Ascending aorta (tissue), 2 donors: ENCODE measurements at places on chromosomes 1 and 21.
A peak's percentile ranks its signal among the peaks of the same experiment; 100 is the strongest.

DNA sequence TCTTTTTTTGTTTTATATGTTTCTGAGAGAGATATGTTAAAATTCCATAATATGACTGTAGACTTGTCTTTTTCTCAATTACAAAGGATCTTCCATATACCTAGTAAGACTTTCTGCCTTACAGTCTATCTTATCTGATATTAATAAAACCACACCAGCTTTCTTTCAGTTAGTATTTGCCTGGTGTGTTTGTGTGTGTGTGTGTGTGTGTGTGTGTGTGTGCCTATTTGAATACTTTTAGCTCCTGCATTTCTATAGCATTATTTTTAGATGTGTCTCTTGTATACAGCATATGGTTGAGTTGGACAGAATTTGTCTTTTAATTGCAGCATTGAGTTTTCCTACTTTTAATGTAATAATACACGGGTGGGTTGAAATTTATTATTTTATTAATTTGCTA, 27.5 kb downstream of the ST6GALNAC3 start:
- DNase-seq, result no peak

DNA sequence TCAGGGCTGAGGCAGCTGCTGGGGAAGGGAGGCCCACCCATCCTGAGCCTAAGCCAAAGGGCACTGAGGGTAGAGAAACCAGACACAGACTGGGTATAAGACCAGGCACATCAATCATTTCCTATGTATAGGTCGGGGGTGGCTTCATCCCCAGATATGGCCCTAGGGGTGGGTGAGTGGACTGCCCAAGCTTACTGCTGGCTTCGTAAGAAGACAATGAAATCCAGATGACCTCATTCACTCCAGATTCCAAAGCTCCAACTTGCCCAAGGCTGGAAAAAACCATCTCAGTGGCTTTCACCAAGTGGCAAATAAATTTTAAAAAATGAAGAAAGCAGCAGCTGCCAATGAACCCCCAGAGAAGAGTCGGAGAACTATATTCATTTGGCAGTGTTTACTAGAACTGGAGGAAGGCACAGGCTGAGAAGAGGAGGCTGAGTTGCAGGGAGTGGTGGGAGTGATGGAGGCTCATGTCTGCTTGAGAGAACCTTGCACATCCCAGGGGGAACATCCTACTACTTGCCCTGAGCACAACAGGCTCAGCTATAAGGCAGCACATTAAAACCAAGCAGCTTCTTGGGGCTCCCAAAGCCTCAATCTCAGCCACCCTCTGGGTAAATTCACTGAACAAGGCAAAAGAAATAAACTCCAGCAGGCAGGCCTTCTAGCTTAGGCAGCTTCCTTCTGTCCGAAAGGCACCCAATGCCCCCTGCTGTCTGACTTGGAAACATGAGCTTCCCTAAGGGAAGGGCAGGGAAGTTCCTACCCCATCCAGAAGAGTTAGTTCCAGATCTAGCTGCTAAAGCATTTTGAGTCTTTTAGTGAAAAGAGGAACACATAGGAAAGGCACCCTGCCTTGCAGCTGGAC, 14.1 kb downstream of the PEA15 start:
- peak; percentile 73 for DNase-seq

GRCh38 chr1:212975111-212975918, 25.0 kb downstream of the VASH2 start:
- DNase-seq, result no peak

DNA sequence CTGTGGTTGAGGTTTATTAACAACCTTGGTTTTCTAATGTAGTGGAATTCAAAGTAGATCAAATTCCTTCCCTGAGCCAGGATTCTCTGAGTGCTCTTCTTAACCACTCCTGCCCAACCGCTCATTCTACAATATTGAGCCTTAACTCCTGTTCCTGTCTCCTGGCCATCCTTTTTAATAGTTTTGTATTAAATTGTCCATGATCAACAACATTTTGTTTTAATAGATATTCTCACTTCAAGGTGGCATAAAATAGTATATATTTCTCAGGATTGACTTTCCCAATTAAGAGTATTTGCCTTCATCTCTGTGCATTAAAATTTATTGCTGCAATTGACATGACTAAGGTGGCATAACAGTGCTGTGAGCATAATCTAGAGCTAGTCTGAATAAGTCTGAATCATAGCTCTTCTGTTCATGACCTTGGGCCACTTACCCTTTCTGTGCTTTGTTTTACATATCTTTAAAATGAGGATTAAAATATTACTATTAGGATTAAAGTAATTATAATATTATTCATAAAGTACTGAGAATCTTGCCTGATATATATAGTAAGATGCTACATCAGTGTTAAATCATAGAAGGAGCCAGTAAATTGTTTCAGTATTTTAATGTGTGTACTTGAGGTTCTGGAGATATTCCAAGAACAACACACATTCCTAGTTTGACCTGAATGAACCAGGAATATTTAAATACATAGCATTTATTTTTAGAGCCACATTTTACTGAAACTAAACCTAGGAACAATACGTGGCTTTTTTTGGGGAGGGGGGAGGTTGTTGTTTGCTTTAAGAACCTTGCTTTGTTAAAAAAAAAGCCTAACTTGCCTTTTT, 76.4 kb downstream of the ADGRL2 start:
- DNase-seq, result no peak

GRCh38 chr1:7313826-7314225, 457.3 kb upstream of the VAMP3 start:
- DNase-seq, result no peak

- no peak for DNase-seq
Observed at GRCh38 chr1:155223047-155223446, 14.6 kb downstream of the MTX1 start.

- no peak for DNase-seq
Observed at GRCh38 chr1:159581422-159581821, 6.2 kb upstream of the APCS start.

- no peak for DNase-seq
Observed at GRCh38 chr1:90952906-90953305, 68.9 kb downstream of the ZNF644 start.

GRCh38 chr1:160971618-160972056, 17.0 kb upstream of the ITLN2 start:
- DNase-seq, result no peak

- DNase-seq, result no peak
Observed at GRCh38 chr21:41678016-41678923, 88.6 kb downstream of the RIPK4 start.

GRCh38 chr1:216944864-216945510, 221.8 kb upstream of the ESRRG start:
- DNase-seq, result no peak

GRCh38 chr1:10538646-10539355, 64.1 kb downstream of the PEX14 start:
- DNase-seq, result no peak

GRCh38 chr1:90568436-90568835, 148.7 kb downstream of the BARHL2 start:
- DNase-seq, result no peak

GRCh38 chr1:214896921-214897320, 185.6 kb upstream of the KCNK2 start:
- DNase-seq, result no peak

GRCh38 chr1:50651476-50652263, 228.4 kb upstream of the DMRTA2 start:
- DNase-seq, result no peak

DNA sequence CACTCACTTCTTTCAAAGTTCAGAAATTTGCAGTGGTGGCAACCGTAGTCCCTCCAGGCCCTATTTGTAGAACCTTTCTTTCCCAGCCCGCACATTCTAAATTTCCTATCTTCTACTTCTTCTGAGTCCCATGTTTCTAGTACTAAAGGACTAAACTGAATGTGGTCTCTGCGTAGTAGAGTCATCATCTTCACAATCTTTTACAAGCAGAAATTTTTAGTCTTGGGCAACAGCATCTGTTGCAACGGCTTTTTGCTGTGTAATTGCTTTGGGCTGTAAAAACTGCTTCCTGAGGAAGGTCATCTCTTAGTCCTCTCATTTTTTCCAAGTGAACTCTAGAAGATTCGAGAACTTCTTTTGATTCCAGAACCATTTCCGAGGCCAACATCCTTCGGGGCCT, 23.9 kb downstream of the VAV3 start:
- DNase-seq, result peak; percentile 77

GRCh38 chr1:229478852-229479251, 29.3 kb downstream of the NUP133 start:
- no peak for DNase-seq

DNA sequence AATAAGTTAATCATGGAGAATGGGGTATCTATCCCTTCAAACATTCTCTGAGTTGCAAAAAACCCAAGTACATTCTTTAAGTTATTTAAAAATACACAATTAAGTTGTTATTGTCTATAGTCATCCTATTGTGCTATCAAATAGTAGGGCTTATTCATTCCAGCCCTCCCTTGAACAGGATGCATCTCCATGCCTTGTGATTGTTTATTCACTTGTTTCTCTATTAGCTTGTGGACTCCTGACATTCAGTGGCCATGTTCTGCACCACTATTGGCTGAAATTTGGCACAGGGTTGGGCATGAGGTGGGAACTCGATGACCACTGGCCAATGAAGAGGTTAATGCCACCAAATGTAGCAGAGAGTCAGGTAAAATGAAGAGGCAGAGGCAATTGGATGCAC, 272.8 kb downstream of the TNR start:
- no peak for DNase-seq

DNA sequence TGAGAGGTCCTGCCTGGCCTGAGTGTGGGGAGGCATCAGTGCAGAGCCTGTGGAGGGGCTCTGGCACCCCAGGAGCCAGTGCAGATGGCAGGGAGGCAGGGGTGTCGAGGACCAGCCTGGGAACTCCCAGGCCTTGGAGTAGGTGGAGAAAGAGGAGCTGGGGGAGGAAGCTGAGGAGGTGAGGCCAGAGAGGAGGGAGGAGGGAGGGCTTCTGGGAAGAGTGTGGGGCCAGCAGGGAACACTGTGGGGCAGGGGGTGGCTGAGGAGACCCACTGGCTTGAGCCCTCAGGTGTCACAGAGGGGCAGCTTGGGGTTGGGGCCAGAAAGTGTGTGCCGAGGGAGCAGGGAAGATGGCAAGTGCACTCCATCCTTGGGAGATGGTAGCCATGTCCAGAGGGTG, 3.8 kb downstream of the COQ8A start:
- DNase-seq, result peak; percentile 47

- DNase-seq, result no peak
Observed at GRCh38 chr1:18632218-18632588, 1.6 kb downstream of the PAX7 start.

DNA sequence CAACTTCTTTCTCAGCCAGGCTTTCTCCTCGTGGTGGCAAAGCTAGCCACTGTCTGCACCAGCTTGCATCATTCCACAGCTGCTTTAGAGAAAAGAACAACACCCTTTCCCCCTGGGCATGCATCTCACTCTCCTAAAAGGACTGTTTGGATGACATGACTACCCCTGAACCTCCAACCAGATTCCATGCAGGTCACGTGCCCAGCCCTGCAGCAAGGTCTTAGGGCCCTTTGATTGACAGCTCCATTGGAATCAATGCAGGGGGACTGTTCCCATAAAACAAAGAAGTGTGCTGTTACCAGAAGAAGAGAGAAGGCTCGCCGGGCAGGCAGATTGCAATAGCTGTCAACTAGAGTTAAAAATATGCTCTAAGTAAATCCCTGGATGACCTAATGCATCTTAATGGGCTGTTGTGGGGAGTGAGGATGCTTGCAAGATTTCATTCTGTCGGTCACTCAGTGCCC, 24.4 kb downstream of the KCNA2 start:
- peak; percentile 39 for DNase-seq

- DNase-seq, result no peak
Observed at GRCh38 chr1:181151378-181152326, 63.2 kb downstream of the IER5 start.

DNA sequence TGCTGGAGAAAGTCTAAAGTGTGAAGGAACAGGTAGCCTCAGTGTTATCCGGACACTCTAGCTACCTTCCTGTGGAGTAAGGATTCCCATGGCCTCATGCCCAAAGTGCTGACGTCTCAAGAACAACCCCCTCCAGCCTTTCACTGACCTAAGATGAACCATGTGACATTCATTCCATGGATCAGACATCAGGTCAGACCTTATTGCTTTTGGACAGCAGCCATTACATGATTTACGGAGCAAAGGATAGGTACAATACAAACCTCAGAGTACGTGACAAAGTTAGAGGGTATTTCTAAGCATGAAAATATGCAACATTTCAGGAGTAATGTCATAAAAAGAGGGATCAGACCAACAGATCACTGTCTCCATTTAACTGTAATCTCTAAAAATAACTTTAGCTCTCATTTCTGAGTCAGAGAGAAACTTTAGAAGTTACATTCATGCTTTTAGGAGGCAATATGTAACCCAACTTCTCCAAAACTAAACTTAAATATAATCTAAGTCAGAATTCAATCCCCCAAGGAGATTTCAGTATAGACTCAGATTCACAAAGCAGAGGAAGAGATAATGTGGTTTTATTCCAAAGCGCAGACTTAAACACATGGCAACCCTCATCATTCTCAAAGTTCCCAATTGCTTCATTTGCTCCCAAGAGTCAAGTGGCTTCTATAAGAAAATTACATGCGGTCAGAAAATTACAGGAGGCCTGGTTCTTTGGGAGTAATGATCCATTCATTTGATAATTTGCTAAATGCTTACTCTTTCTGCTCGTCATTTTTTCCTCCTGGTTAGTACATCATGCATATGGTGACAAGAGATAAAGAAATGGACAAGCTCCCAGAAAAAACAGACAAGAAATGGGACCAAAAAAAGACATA, 280.4 kb downstream of the SETD4 start:
- DNase-seq, result no peak

- no peak for DNase-seq
Observed at GRCh38 chr1:62774971-62775595, 8.8 kb upstream of the ATG4C start.

DNA sequence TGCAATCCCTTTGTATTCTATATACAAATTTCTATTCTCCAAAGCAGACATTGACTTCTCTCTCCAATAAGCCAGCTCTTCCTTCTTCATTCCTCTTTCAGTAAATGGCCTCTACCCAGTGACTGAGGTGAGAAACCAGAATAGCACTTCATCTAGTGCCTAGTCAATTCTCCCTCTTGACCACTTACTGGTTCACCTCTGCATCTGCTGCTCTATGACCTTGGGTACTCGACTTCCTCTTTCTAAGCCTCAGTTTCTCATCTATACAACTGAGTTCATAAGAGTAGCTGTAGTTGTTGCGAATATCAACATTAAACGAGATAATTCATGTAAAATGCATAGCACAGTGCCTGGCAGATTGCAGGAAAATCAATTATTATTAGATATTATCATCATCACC, 12.4 kb downstream of the LYST start:
- no peak for DNase-seq

- DNase-seq, result no peak
Observed at GRCh38 chr1:145956781-145957442, 905 bp downstream of the LIX1L start.

DNA sequence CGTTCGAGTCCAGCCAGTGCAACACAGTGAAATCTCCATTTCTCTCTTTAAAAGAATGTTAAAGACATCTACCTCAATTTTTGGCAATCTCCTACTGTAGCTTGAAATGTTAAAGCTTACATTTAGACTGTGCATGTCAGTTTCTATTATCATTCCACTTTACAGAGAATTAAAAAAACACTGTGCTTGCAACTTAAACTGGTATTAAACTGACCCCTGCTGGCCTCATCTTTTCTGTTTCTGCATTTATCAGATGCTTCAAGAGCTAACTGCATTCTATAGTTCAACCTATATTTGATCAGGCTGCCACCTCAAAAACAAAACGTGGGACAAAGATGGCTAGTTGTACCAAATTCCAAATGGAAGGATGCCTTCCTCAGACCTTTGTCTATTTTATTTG, 226.5 kb downstream of the SMYD3 start:
- DNase-seq, result no peak

GRCh38 chr1:14653461-14653960, 55.0 kb downstream of the KAZN start:
- DNase-seq, result no peak

- DNase-seq, result no peak
Observed at GRCh38 chr1:180046674-180047073, 92.1 kb downstream of the CEP350 start.
